ENCODE measurements at places on chromosomes 3 and 15.

- no peak for DNase-seq
Observed at GRCh38 chr3:28132941-28133340, 108.5 kb upstream of the CMC1 start.

DNA sequence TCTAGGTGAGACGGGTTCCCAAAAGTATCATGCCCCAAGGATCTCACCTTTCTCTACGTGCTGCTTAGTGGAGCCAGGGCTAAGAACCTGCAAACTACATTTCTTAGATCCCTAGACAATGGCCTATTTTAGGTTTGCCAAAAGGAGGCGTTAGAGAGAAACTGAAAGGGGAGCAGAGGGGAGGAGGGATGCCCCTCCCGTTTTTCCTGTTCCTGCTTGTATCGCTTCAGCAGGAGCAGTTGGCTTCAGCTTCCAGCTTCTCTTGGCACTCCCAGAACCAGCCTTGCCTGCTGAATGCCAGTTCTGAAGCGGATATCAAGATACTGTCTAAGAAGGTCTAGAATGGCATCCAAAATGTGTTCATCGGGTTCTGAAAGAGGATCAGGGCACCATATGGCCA is 58.4 kb upstream of the ABHD17C start:
- DNase-seq: no peak

DNA sequence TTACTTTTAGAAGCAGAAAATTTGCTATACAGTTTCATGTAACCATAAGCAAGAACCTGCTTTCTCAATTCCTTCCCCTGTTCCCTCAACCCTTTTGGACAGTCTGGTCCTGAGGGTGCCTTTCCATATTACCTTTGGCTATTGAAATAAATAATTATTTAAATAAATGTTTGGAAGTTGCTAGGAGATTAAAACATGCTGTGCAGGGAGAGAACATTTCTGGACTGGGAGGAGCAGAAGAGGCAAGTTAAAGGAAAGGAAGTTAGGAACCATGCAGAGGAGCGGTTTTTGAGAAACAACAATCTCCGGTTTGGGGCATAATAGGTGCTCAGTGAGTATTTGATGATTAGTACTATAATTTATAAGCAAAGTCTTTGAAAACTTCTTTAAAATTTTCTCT is 41.8 kb downstream of the ZNF609 start:
- DNase-seq: no peak

GRCh38 chr3:20307383-20307782 is 121.4 kb upstream of the SGO1 start:
- DNase-seq: no peak

GRCh38 chr3:33637482-33637881 is 80.6 kb downstream of the CLASP2 start:
- no peak for DNase-seq

DNA sequence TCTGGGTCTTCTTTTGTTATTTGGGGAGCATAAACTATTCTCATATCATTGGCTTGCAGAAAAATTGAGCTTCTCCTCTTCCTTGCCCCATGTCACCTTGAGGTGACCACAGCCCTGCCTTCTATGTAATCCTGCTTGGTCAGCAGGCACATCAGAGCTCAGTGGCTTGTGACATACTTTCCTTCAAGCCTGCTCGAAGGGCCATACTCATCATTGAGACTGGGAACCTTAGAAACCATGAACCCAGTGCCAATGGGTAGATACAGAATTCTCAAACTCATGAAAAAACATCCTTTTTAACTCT is 3.7 kb upstream of the CCR2 start:
- DNase-seq: no peak

DNA sequence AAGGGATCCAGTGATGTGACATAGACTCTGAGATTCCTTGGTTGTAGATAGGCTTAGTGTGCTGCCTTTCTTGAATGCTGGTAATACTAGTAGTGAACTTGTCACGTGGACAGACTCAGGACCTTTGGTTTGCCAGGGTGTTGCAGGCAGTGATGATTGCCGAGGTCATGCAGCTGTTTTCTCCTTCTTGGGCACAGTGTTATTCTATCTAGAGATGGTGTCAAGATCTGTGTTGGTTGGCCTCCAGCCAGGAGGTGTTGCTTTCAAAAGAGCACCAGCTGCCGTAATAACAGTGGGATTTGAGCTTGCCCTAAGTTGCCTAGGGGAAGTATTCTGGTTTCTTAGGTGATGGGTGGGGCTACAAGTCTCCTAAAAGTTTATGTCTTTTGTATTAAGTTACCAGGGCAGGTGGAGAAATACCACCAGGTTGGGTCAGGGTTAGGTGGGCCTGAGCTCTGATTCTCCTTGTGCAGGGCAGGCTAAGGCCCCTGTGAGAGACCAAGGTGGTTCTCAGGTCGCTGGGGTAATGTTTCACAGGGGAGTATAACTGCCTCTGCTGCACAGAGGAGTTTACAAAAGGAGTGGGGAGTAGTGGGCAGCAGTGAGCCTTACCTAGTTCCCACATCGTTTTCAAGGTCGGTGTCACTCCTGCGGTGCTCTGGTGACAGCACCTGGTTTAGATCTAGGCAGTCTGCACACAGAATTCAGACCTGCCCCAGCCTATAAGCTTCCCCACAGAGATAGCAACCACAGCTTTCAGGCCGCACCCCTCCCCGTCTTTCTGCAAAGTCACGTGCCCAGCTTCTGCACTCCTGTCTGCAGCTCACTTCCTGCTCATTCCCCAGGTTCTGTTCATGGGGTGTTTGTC is 350.3 kb downstream of the DOCK3 start:
- DNase-seq: no peak
